ENCODE measurements at places on chromosomes 4 and X. TPM values are rescaled to one million over a fixed set of nuclear protein-coding genes. Genes with fewer than 3 reads are reported as not detected.

MBTPS2 gene
- total RNA-seq: 7.6 TPM

CCNA2 gene
- total RNA-seq: 74.8 TPM

PAGE2 gene
- not detected for total RNA-seq

GLRB gene
- not detected for total RNA-seq

GAGE13 gene
- total RNA-seq: not detected

PTPN13 gene
- 7.8 TPM for total RNA-seq

FMR1NB gene
- total RNA-seq: not detected

NR0B1 gene
- not detected for total RNA-seq

MFAP3L gene
- total RNA-seq: 1.7 TPM

F9 gene
- not detected for total RNA-seq

AREG gene
- 4.8 TPM for total RNA-seq

FNIP2 gene
- total RNA-seq: 12.7 TPM

NUDT11 gene
- 4.2 TPM for total RNA-seq

TRAPPC11 gene
- 33.2 TPM for total RNA-seq

TSPAN7 gene
- total RNA-seq: 0.62 TPM

MAB21L2 gene
- total RNA-seq: not detected

ELK1 gene
- 82.7 TPM for total RNA-seq

HTRA3 gene
- total RNA-seq: not detected

TCP11X2 gene
- total RNA-seq: not detected

AKAP4 gene
- total RNA-seq: not detected

DIPK2B gene
- total RNA-seq: not detected

GCNA gene
- total RNA-seq: 8.4 TPM

MXRA5 gene
- not detected for total RNA-seq

CENPVL1 gene
- total RNA-seq: not detected

PCDH11X gene
- not detected for total RNA-seq

NPNT gene
- 0.51 TPM for total RNA-seq

USP51 gene
- total RNA-seq: 2.2 TPM

EFHC2 gene
- total RNA-seq: 0.53 TPM

HMX1 gene
- not detected for total RNA-seq

CENPVL2 gene
- not detected for total RNA-seq

GPR119 gene
- total RNA-seq: not detected

TRIM75 gene
- total RNA-seq: not detected

HSFX1 gene
- total RNA-seq: 1.00 TPM

PNMA5 gene
- total RNA-seq: not detected

PDLIM5 gene
- total RNA-seq: 21.4 TPM

AMTN gene
- total RNA-seq: not detected

FGFBP1 gene
- not detected for total RNA-seq

SORCS2 gene
- total RNA-seq: 0.07 TPM

SLITRK4 gene
- total RNA-seq: not detected

CPZ gene
- total RNA-seq: not detected

FGG gene
- total RNA-seq: not detected

LRP2BP gene
- 0.51 TPM for total RNA-seq

AFAP1 gene
- 30.6 TPM for total RNA-seq

XAGE1A gene
- total RNA-seq: not detected

SUV39H1 gene
- total RNA-seq: 34.8 TPM

DUX4 gene
- not detected for total RNA-seq

MAML3 gene
- total RNA-seq: 5.3 TPM

EXOC1L gene
- not detected for total RNA-seq

ATOH1 gene
- not detected for total RNA-seq

KLHL4 gene
- total RNA-seq: not detected

AFM gene
- not detected for total RNA-seq

CSAG1 gene
- not detected for total RNA-seq

KDM6A gene
- 36.4 TPM for total RNA-seq

TCEAL6 gene
- not detected for total RNA-seq

Measured in activated T-cell treated with anti-CD3 and anti-CD28 coated beads, Interleukin-2, amount 50 U/mL, for 72 hours (primary cell).